Heart right ventricle (tissue), 16 donors: ENCODE measurements at places on chromosomes 4 and X. TPM values are rescaled to one million over a fixed set of nuclear protein-coding genes. Genes with fewer than 3 reads are reported as not detected.

SPRY1 gene
- total RNA-seq = 43.8 TPM

SPANXN5 gene
- total RNA-seq = not detected

LRP2BP gene
- 3.2 TPM for total RNA-seq

SORBS2 gene
- total RNA-seq = 1,203 TPM

MXRA5 gene
- 12.5 TPM for total RNA-seq

XPNPEP2 gene
- 2.2 TPM for total RNA-seq

BEND4 gene
- 0.02 TPM for total RNA-seq

HSFX2 gene
- 0.33 TPM for total RNA-seq

F8A1 gene
- total RNA-seq = 19.8 TPM

VCX3A gene
- not detected for total RNA-seq

SLC2A9 gene
- total RNA-seq = 6.1 TPM

KIAA1210 gene
- not detected for total RNA-seq

GAGE1 gene
- not detected for total RNA-seq

DNA sequence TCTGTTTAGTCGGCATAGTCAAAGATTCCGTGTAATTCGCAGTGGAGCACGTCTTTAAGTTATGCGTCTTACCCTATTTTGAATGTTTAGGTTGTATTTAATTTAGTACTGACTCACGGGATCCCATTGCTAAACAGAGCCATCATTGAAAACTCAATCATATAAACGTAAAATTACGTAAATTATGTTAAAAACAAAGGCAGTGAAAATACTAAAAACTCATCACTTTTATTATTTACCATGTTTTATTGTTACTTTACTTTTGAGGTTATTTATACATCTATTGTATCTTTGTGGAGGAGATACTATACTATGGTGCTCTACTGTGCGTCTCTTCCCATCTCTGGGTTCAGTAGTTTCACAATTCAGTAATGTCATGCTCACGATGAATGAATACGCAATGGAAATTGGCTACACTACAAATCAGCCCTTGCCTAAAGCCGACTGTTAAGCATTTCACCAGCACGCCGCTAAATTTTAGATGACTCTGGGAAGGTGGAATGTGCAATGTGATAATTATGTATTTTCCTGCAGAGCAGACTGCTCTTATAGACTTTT is 944 bp downstream of the FUNDC2 start:
- peak; percentile 27 for DNase-seq

DNA sequence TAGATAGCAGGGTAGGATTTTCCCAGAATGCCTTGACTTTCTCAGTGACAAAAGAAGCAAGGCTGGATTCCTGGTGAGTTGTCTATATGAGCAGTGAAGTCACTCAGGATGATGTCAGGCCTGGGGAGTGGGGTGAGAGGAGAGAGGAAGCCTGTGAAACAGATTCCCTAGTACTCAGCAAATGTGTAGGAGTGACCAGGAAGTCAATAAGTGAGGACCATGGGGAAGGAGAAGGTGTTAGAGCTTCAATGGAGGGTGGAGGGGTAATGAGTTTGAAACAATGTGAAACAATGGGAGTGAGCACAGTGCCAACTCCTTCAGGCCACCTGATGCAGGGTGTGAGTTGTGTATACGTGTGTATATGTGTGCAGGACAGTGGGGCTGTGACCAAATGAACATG is 2.4 kb upstream of the SLC9A6 start:
- no peak for DNase-seq

DNA sequence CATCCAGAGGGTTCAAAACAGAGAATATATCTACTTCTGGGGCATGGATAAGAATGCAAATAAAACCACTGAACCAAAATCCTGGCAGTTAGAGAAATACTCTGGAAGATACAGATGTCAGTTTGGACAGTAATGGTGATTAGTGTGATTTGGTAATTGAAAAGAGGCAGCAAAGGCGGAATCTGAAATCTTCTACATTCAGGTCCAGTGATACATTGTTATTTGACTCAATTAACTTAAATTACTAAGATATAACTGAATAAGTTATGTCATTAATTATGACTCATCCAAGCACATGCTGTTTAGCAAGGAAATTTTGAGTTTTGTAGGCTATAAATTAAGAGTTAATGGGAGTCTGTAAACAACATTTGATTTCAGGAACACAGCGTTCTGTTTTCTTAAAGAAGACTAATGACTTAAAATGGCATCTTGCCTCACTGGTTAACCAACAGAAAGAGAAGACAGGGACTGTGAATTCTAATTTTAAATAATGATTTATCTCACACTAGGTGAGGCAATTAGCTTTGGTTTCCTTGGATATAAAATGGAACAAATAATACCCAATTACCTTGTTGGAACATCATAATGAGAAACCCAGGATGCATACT is 937.1 kb downstream of the PDHA2 start:
- DNase-seq = no peak

DNA sequence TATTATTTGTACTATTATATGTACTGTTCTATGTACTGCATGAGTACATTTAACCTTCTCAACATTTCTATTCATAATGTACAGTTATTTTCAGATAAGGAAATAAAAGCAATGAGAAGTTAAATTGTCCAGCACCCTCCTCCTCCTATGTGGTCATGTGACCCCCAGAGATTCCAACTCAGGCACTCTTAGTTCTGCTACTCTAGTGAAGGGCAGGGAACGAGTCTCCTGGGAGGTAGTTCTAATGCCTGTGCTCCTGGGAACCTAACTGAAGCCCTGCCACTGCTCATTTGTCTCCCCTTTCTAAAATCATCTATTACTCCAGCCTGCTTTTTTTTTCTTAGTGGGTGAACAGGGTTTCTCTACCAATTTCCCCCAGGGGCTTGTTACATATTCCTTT is 105.9 kb upstream of the GPRIN3 start:
- no peak for DNase-seq

DNA sequence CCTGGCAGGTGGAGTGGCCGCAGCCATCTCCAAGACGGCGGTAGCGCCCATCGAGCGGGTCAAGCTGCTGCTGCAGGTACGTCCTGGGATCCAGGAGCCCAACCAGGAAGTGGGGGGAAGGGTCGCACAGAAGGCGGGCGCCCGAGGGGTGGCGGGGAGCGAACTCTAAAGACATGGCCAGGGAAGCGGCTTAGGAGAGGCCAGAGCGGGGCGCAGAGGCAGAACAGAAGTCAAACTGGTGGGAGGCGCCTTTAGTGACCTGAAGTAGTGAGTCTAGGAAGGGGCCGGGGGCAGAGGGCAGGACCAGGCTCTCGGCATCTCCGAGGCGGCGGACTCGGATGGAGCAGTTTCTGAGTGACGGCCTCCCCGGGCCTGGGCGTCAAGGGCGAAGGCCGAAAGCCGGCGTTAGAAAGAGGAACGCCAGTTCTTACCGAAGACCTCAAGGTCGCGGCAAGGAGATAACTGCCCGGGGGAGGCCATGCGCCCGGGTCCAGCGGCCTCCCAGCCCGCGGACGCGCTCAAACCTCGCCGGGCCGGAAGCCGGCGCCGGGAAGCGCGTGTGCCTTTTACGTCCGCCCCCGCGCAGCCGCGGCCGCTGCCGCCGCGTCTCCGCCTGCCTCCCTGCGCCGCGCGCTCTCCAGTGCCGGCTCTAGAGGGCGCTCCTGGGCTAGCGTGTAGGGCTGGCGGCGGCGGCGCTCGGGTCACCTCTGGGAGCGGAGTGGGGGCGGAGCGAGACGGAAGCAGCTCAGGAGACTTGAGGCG is 488 bp downstream of the SLC25A5 start:
- peak; percentile 84 for DNase-seq

GRCh38 chr4:113179996-113180395 is 130.5 kb downstream of the ANK2 start:
- DNase-seq = no peak

- no peak for DNase-seq
These were observed 209.7 kb upstream of the PRPS2 start for GRCh38 chrX:12581546-12581945.

DNA sequence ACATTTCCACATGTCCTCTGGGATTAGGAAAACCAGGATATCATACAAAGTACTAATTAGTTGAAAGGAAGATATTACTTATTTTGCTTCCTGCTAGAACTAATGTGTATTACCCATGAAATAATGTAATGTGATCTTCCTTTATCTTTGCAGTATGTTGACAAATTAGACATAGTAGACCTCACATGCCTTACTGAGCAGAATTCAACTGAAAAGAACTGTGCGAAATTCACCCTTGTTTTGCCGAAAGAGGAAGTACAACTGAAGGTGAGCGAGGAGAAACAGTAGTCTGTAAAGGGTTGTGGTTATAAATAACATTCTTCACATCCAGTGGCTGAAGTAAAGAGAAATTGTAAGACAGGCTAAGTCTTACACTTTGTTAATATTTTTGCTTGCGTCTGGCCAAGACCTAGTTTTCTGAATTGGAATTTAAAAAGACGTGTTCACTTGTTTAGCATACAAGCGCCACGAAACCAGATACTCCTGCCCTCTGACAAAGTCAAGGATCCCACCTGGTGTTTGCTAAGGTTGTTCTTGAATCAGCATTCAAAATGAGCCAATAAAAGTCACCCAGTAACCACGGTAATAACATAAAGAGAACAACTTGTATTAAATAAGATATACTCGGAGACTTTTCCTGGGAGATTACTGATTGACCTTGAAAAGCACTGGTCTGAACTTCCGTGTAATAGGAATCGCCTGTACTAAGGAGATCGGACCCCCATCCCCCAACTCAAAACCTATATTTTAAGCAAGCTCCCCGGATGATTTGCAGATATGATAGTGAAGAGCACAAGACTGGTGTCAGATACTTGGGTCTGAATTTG is 16.9 kb downstream of the STAP1 start:
- no peak for DNase-seq

DNA sequence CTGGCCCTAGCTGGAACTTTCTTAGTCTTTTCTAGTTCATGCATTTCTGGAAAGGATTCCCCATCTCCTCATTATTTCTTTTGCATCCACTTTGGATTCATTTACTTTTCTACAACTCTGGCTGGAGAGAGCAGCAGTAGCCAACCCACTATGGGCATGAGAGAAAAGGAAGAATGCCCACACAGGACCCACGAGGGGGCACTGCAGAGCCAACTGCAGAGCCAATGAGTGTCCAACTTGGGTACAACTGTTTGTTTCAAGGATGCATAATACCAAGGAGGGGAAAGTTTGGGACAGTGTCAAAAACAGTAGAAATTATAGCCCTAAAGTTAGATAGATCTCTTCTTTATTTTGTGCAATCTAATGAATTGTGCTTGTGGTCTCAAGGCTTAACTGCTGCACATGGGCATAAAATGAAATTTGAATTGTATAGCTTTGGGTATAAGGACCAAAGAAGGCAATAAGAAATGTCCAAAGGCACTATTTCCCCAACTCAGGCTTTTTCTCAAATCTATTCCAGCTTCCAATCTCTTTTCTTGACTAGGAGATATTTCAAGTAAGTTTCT is 230.6 kb downstream of the NSUN7 start:
- no peak for DNase-seq

DNA sequence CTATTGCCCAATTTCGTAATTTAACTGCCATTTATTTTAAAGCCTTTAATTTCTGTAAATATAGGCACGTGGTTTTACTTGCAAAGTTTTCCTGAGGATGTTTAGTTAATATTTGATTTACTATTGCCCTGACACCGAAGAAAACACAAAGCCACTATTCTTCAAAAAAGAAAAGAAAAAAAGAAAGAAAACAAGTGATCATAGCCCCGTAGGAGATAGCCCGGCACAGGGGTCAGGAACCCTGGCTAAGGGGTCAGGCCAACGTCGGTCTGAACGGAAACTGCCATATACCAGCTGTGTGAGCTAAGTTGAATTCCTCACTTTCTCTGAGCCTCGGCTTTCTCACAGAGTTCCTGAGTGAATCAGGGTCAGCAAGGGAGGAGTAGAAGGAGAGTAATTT is 17.7 kb upstream of the LAMP2 start:
- DNase-seq = no peak

DNA sequence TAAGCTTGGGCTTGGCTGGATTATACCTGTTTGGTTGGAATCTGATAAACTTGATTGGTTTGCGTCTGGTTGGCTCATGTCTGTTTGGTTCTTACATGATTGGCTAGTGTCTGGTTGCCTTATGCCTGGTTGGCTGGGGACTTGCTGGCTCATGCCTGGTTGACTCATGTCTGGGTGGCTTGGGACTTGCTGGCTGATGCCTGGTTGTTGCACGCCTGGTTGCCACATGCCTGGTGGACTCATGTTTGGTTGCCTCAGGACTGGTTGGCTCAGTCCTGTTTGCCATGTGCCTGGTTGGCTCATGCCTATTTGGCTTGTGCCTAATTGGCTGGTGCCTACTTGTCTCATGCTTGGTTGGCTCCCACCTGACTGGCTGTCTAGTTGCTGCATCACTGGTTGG is 104.5 kb downstream of the APOOL start:
- DNase-seq = no peak

DNA sequence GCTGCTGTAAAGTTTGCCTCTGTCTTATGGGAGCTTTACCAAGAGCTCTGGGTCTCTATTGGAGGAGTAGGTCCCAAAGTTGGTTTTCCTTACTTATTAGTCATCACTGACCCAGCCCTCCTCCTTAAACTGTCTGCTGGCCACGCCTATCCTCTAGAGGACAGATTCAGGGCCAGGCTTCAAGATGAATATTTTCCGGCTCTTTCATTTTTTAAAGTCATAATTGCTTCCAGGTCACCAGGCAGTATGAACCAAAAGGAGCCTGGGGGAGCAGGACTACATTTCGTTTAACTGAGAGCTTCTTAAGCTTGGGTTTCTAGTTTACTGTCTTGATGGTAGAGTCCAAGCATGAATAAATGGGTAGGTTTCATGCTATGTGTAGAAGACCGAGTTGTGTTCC is 13.7 kb downstream of the BCORL1 start:
- DNase-seq = no peak

DNA sequence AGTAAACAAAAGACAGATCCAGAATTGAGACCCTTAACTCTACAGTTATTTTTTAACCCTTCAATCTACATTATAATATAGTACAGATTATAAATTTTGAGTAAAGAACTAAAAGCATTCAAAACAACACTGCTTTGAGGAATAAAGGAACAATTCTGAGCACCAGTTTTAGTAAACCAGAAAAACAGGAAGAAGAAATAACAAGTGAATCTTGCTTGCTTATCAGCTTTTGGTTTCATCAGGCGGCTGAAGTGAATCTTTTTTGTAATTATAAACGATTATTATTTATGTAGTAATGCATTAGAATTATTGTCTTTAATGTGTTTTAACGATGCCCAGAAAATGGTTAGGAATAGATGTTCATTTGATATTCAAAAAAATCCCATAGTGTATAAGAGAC is 305.4 kb downstream of the ARAP2 start:
- no peak for DNase-seq

- no peak for DNase-seq
These were observed 180.1 kb downstream of the BANK1 start for GRCh38 chr4:101970547-101971155.

GRCh38 chrX:119423631-119424030 is 24.5 kb downstream of the SLC25A43 start:
- no peak for DNase-seq

GRCh38 chr4:89447543-89447942 is 139.9 kb upstream of the GPRIN3 start:
- DNase-seq = no peak

DNA sequence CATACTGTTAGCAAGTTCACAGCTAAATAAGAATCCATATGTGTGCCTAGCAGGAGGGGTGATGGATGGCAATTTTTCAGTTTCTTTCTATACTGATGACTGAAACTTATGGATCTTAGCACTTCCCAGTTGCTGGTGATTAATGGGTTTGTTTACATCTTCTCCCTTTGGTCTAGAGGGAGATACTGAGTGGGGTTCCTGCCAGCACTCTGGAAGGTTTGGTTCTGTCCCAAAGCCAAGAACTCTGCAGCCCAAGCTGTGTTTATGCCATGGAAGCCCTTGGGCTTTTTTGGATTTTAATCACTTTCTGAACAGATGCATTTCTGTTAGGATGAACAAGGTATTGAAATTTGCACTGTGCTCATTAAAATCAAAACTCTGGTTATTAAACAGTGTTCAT is 43.5 kb downstream of the DDIT4L start:
- no peak for DNase-seq
